ENCODE measurements at places on chromosomes 12 and 14.

GRCh38 chr14:64081174-64081746 is 212.9 kb downstream of the ESR2 start:
- H3K27me3 ChIP-seq: no peaks in the 10 kb centered on the region
- no peaks in the 10 kb centered on the region for H3K4me1 ChIP-seq
- peaks cover 11% of the 10 kb centered on the region for H3K36me3 ChIP-seq
- H3K27ac ChIP-seq: no peak overlapping the region
- H3K4me3 ChIP-seq: no peak overlapping the region
- no peak for DNase-seq

GRCh38 chr12:69840727-69841126 is 15.7 kb downstream of the MYRFL start:
- no peaks in the 10 kb centered on the region for H3K36me3 ChIP-seq
- no peak overlapping the region for H3K4me3 ChIP-seq
- H3K4me1 ChIP-seq: no peaks in the 10 kb centered on the region
- no peak for DNase-seq

- peaks cover 45% of the 10 kb centered on the region for H3K36me3 ChIP-seq
- H3K27ac ChIP-seq: no peak overlapping the region
- peaks cover 11% of the 10 kb centered on the region for H3K4me1 ChIP-seq
- peak; percentile 80 for DNase-seq
Observed at GRCh38 chr14:77301103-77301502, 19.6 kb downstream of the POMT2 start.

DNA sequence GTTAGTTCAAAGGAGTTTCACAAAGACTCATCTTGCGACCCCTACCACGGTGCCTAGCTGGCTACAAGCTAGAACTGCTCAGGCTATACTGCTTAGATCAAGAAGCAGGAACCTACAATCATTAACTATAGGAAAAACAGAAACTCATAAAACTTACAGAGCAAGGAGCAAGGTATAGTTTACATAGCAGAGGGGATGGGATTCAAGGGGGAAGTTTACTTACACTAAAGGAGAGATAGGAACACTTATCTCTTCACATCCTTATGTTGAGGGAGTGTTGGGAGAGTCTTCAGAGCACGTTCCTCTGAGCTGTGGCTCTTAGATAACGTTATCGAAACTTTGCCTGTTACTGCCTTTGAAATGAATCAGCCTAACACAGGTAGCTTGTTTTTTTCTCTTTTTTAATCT is 58.1 kb downstream of the FSCB start:
- H3K4me1 ChIP-seq: no peaks in the 10 kb centered on the region
- DNase-seq: peak; percentile 17
- H3K36me3 ChIP-seq: no peaks in the 10 kb centered on the region
- H3K4me3 ChIP-seq: no peak overlapping the region

DNA sequence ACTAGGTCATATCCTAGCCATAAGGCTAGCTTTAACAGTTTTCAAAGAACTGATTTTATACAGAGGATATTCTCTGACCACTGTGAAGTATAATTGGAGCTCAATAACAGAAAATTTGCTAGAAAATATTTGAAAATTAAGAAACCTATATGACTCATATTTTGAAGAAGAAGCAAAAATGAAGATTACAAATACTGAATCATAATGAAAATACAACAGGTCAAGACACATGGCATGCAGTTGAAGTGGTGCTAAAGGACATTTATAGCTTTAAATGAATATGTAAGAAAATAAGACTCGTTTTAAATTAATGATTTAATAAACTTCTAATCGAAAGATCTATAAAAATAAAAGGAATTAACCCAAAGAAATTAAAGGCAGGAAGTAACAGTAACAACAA is 1234.6 kb downstream of the SLC16A7 start:
- H3K36me3 ChIP-seq: no peaks in the 10 kb centered on the region
- no peak overlapping the region for H3K4me3 ChIP-seq
- no peak for DNase-seq

GRCh38 chr12:107645630-107646333 is 39.8 kb upstream of the PWP1 start:
- H3K27me3 ChIP-seq: no peaks in the 10 kb centered on the region
- no peaks in the 10 kb centered on the region for H3K36me3 ChIP-seq
- no peak overlapping the region for H3K4me3 ChIP-seq
- H3K27ac ChIP-seq: no peak overlapping the region

- peaks cover 3% of the 10 kb centered on the region for H3K4me1 ChIP-seq
- H3K27ac ChIP-seq: no peak overlapping the region
- H3K27me3 ChIP-seq: no peaks in the 10 kb centered on the region
- H3K4me3 ChIP-seq: no peak overlapping the region
- no peaks in the 10 kb centered on the region for H3K36me3 ChIP-seq
Observed at GRCh38 chr14:58954901-58955861, 233.3 kb upstream of the DAAM1 start.

DNA sequence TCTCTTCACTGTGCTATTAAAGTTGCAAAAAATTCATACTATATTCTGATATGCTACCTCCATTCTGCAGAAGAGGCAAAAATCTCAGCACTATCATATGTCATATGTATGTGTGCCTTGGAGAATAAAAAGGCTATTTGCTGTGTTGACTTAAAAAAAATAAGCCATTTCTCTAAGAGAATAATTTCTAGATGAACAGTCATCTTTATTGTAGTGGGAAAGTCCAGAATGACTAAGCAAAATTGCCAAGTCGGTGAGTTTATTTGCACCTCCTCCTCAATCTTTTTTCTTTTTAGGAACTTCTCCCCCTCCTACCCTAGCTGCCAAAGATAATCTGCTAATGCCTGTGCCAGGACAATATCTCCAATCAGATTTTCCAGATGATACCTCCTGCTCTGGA is 353.8 kb upstream of the FAR2 start:
- H3K36me3 ChIP-seq: no peaks in the 10 kb centered on the region
- H3K27ac ChIP-seq: no peak overlapping the region
- no peak overlapping the region for H3K4me3 ChIP-seq
- no peak for DNase-seq
- H3K27me3 ChIP-seq: no peaks in the 10 kb centered on the region

DNA sequence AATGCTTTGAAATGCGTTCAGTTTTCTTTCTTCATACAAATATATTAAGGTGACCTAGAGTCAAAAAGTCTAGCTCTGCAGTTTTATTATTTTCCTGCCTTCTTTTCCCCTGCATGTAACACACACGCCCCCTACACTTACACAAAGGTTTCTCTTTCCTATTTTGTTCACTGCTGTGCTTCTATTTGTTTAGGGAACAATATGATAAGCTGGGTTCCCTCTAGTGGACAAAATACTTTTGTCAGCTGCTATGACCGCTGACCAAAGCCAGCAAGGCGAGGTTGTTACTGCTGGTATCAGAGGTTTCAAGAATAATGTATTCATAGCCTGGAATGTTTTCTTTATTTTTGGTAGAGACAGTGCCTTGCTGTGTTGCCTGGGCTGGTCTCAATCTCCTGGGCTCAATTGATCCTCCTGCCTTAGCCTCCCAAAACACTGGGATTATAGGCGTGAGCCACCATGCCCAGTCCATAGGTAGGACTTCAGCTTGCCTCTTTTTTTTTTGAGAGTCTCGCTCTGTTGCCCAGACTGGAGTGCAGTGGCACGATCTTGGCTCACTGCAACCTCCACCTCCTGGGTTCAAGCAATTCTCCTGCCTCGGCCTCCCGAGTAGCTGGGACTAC is 33.4 kb downstream of the FNTB start:
- DNase-seq: peak; percentile 88
- no peak overlapping the region for H3K4me3 ChIP-seq
- H3K27ac ChIP-seq: no peak overlapping the region
- no peaks in the 10 kb centered on the region for H3K27me3 ChIP-seq
- H3K4me1 ChIP-seq: peaks cover 16% of the 10 kb centered on the region
- H3K36me3 ChIP-seq: peaks cover 34% of the 10 kb centered on the region

DNA sequence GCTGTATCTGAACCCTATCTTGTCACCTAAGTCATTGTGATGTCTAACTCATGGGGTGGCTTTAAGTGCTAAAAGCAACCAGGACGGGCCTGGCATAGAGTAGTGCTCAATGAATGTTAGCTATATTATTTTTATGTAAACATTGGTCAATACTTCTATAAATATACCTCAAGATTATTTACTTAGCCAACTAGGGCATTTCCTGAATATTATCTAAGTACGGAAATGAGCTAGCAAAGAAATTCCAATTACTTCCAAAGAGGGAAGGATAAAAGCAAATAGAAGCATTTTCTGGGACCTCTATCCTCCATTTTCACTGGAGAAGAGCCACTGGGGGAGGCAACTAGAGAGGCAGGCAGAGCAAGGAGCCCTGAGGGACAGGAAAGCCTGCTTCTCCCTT is 20.6 kb downstream of the CCDC92 start:
- H3K27ac ChIP-seq: no peak overlapping the region
- H3K36me3 ChIP-seq: peaks cover 3% of the 10 kb centered on the region
- no peaks in the 10 kb centered on the region for H3K27me3 ChIP-seq
- DNase-seq: no peak

- H3K27me3 ChIP-seq: no peaks in the 10 kb centered on the region
- H3K27ac ChIP-seq: peak overlapping the region; percentile 90
- peaks cover 7% of the 10 kb centered on the region for H3K36me3 ChIP-seq
- peaks cover 51% of the 10 kb centered on the region for H3K4me1 ChIP-seq
- H3K4me3 ChIP-seq: no peak overlapping the region
- no peak for DNase-seq
Observed at GRCh38 chr12:123139926-123140675, 10.8 kb downstream of the PITPNM2 start.

GRCh38 chr12:5588176-5588575 is 156.3 kb downstream of the NTF3 start:
- no peaks in the 10 kb centered on the region for H3K27me3 ChIP-seq
- no peak overlapping the region for H3K27ac ChIP-seq
- H3K4me3 ChIP-seq: no peak overlapping the region
- H3K36me3 ChIP-seq: no peaks in the 10 kb centered on the region

GRCh38 chr14:104749111-104749649 is 3.8 kb upstream of the SIVA1 start:
- peaks cover 4% of the 10 kb centered on the region for H3K36me3 ChIP-seq
- peak overlapping the region; percentile 20 for H3K27ac ChIP-seq
- DNase-seq: peak; percentile 73
- H3K4me1 ChIP-seq: peaks cover 51% of the 10 kb centered on the region
- H3K27me3 ChIP-seq: no peaks in the 10 kb centered on the region
- H3K4me3 ChIP-seq: no peak overlapping the region

DNA sequence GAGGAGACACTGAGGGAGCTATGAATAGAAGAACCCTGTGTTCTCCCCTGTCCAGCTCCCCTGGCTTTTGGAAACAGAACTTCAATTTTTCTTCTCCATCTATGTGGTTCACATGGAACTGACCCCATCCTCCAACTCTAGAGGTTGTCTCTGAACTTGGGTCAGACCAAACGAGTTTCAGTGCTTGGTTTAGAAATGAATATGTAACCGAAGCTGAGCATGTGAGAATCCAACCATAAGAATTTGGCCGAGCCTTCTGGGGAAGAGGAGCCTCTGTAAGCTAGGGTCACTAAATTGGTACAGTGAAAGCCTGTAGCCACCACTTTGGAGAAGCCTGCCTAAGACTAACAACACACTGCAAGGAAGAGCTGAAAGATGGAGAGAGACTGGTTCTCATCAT is 464.4 kb downstream of the ZFP36L1 start:
- H3K4me3 ChIP-seq: no peak overlapping the region
- no peaks in the 10 kb centered on the region for H3K4me1 ChIP-seq
- H3K27ac ChIP-seq: no peak overlapping the region
- H3K36me3 ChIP-seq: no peaks in the 10 kb centered on the region

DNA sequence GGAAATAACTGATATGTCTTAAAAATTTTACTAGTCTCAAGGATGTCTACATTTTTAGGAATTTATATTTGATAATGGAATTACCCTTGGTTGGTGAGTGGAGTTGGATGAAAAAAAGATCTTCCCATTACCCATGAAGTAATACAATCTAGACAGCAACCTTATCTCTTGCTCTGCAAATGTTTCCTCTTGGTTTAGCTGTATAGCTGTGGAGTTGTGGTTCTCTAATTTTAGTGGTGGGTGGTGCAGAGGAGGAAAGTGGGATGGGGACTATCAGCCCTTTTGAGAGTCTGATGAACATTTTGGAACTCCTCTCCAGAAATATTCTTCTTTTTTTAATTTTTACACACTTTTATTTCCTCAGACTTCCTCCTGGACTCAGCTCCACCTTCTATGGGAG is 17.1 kb downstream of the SPX start:
- H3K4me1 ChIP-seq: no peaks in the 10 kb centered on the region
- no peaks in the 10 kb centered on the region for H3K27me3 ChIP-seq
- no peak overlapping the region for H3K27ac ChIP-seq
- no peak overlapping the region for H3K4me3 ChIP-seq

DNA sequence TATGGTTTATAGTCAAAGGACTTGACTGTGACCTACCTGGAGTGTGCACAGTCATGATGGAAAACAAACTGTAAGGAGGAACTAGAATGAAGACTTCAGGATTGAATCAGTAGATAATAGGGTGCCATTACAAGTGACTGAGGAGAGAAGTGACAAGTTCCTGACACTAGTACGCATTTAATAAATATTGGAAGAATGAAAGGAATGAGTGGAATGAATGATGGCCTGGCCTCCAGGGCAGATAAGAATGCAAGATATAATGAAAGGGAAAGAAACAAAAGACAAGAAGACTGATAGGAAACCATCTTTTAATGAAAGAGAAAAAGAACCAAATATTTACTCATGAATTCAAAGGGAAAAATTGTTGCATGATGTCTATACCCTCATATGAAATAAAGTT is 44.7 kb upstream of the NEDD1 start:
- no peaks in the 10 kb centered on the region for H3K4me1 ChIP-seq
- H3K27ac ChIP-seq: no peak overlapping the region
- H3K4me3 ChIP-seq: no peak overlapping the region
- H3K36me3 ChIP-seq: no peaks in the 10 kb centered on the region

- no peak overlapping the region for H3K27ac ChIP-seq
- no peaks in the 10 kb centered on the region for H3K36me3 ChIP-seq
- H3K4me1 ChIP-seq: peaks cover 8% of the 10 kb centered on the region
- DNase-seq: no peak
Observed at GRCh38 chr14:33958605-33959226, 7.8 kb upstream of the EGLN3 start.

DNA sequence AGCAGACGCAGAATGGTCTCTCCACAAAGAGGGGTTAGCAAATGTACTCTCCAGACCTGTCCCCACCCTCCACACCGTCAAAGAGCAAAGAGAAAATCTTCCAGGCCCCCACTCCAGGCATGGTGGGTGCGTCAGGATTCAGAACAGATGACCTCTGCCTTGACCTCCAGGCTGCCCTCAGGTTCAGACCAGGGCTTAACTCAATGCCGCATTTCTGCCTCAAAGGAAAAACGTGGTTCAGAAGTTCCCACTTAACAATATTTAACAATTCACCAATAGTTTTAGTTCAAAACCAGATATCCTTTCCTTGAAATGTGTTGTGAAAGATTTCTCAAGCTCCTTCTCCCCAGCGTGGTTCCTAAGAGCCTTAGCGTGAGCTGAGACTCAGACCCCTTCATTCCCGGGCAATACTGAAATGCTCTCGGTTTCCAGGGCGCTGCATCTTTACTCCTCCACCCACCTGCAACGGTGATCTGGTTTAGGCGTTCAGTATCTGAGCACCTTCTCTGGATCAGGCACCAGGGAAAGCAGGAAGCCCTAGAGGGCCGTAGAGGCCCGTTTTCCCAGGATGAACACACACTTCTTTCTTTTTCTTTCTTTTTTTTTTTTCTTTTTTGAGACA is 22.9 kb downstream of the HSP90AA1 start:
- DNase-seq: no peak
- H3K4me1 ChIP-seq: no peaks in the 10 kb centered on the region
- H3K36me3 ChIP-seq: no peaks in the 10 kb centered on the region

Data from stomach (tissue), 19 donors.